ENCODE measurements at places on chromosomes 5 and 9. TPM values are rescaled to one million over a fixed set of nuclear protein-coding genes. Genes with fewer than 3 reads are reported as not detected.

Gene SVEP1
- total RNA-seq, result 16.3 TPM

Gene SPATA31A5
- total RNA-seq, result not detected

Gene UBAP1
- 21.0 TPM for total RNA-seq

Gene CNTLN
- total RNA-seq, result 21.3 TPM

Gene MLANA
- not detected for total RNA-seq

Gene HAVCR2
- total RNA-seq, result 5.0 TPM

Gene LRRC8A
- total RNA-seq, result 25.7 TPM

Gene SPATA31E1
- total RNA-seq, result not detected

Gene SPINK6
- total RNA-seq, result not detected

Gene CRHBP
- total RNA-seq, result 2.8 TPM

Gene ANKRD20A1
- total RNA-seq, result 5.9 TPM

Gene CNTNAP3B
- 118 TPM for total RNA-seq

Gene CLIC3
- not detected for total RNA-seq

Gene RASGEF1C
- 33.8 TPM for total RNA-seq

Gene ZNF883
- 75.4 TPM for total RNA-seq

Gene HTR1A
- 18.5 TPM for total RNA-seq

Gene GALNT12
- 1.9 TPM for total RNA-seq

Gene PCDHB3
- total RNA-seq, result 24.7 TPM

Gene RFX3
- total RNA-seq, result 106 TPM

Data from parietal lobe (tissue), 2 donors.